ENCODE measurements at places on chromosomes 12 and 14.

DNA sequence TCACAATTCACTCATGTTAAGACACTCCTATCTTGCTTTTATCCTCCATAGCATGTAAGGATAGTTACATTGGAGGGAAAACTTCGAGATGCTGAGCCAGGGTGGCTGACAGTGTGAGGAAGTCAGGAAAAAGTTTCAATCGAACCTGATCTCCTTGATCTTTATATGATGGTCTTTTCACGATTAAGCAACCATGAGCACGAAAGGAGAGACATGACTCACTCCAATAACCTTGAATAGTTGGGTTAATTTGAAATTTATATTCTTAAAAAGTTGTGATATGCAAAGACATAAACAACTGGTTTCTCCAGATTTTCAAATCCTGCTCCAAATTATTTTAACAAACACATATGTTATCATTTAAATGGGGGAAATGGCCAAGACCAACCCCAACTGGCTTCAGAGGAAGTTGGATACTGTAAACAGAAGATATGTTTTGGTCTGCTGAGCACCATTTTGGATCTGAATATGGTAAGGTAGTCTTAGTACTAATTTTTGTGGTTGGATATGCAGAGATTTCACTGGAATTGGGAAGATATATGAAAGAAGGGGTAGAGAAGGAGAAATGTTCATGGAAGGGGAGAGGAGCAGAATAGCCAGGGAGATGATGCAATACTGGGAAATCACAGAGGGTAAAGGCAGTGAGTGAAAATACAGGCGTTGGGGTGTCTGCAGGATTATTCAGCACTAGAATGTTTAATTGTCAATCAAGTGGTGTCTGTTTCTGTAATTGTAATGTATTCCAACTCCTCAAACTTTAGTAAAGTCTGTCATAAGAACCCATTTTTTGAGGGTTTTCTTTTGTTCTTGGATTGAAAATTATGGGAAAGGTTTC is 185.2 kb upstream of the SLC38A2 start:
- DNase-seq: peak; percentile 56

DNA sequence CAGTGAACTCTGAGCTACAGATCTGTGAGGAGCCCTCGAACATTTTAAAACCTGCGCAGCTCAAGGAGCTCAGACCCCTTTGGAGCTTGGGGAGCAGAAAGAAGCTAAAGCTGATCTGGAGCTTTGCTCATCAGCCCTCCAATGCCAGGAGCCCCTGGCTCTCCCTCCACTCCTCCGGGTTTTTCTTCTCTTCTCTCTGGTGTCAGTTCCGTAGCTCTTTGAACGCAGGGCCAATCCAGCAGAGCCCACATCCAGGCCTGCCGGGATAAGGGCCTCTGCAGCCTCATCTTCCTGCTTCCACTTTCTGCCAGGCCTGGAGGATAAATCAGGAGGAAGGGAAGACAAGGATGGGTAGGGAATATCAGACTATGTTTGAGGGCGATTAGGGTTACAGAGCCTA is 6.0 kb downstream of the HOXC4 start:
- no peak for DNase-seq

- no peak for DNase-seq
Measured at GRCh38 chr12:53051881-53052412, 2.1 kb downstream of the TNS2 start.

DNA sequence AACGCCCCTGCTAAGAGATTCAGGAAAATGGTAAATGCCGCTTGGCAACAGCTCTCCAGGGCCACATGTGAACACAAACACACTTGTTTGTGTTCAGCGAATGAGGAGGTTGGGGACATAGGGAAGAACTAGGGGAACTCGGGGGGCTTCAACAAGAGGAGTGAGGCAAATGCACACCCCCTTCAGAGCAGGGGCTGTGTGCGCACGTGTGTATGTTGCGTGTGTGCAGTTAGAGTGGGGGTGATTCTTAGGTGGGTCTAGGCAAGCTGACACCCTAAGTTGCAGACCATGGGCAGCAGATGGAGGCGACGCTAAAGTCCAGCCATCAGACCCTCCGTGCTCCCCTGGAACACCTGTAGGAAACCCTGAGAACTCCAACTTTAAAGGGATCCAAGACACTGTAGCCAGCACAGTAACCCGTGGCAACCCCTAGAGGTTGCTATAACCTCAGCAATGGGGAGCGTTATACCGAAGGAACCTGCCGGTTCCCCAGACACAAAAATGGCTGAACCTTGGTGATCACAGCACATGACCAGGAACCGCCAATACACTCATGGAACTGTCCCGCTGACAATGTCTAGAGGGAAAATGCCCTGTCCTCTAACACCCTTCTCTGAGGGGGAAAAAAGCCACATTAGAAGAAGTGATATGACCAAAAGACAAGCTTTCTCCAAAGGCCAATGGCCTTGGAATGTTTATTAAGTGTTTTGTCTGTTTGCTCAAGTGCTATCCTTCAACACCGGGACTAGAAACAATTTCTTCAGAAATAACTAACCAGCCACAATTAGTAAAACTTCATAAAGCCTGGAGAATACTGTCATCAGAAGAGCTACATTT is 86.5 kb upstream of the CEP83 start:
- peak; percentile 52 for DNase-seq

- no peak for DNase-seq
Measured at GRCh38 chr12:75409830-75410229, 18.9 kb downstream of the GLIPR1L2 start.

DNA sequence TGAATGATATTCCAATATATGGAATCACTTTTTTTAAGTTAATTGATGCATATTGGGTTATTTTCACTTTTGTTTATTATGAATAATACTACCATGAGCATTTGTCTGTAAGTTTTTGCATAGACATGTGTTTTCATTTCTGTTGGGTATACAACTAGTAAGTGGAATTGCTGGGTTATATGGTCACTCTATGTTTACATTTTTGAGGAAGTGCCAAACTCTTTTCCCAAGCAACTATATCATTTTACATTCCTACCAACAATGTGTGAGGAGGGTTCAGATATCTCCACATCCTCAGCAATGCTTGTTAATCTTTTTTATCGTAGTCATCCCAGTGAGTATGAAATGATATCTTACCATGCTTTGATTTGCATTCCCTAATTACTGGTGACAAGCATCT is 64.0 kb downstream of the MON2 start:
- peak; percentile 65 for DNase-seq

- DNase-seq: peak; percentile 40
Measured at GRCh38 chr12:115943630-115944391, 333.7 kb downstream of the MED13L start.

- DNase-seq: no peak
Measured at GRCh38 chr14:29756019-29756385, 171.6 kb downstream of the PRKD1 start.

- no peak for DNase-seq
Measured at GRCh38 chr12:100698518-100698917, 96.1 kb upstream of the ANO4 start.

DNA sequence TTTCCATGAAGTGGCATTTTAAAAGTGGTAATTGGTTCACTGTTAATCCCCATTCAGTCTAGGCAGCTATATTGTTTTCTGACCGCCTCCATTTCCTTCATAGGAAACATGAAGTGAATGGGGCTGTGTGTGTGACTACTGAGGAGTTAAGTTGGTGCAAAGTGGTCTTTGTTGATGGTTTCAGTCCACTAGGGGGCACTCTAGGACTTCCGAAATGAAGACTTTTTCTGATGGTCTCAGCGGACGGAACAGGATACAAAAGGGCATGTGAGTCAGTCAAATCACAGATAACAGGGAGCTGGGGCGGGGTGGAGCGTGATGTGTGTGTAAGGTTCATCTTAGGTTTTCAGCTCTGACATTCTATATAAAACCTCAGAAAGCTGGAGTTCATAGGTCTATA is 240.1 kb upstream of the OR4E1 start:
- DNase-seq: no peak

- DNase-seq: no peak
Measured at GRCh38 chr14:56282179-56282578, 164.0 kb downstream of the PELI2 start.

- DNase-seq: no peak
Measured at GRCh38 chr14:56173365-56173922, 55.2 kb downstream of the PELI2 start.

DNA sequence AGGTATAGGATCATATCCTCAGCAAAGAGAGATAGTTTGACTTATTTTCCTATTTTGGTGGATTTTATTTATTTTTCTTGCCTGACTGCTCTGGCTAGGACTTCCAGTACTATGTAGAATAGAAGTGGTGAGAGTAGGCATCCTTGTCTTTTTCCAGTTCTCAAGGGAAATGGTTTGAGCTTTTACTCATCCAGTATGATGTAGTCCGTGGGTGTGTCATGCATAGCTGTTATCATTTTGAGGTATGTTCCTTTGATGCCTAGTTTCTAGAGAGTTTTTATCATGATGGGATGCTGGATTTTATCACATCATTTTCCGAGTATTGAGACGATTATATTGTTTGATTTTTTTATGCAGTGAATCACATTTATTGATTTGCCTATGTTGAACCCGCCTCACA is 97.2 kb downstream of the MGAT4C start:
- DNase-seq: peak; percentile 6

GRCh38 chr12:108594-108993 is 42.0 kb downstream of the IQSEC3 start:
- DNase-seq: no peak

DNA sequence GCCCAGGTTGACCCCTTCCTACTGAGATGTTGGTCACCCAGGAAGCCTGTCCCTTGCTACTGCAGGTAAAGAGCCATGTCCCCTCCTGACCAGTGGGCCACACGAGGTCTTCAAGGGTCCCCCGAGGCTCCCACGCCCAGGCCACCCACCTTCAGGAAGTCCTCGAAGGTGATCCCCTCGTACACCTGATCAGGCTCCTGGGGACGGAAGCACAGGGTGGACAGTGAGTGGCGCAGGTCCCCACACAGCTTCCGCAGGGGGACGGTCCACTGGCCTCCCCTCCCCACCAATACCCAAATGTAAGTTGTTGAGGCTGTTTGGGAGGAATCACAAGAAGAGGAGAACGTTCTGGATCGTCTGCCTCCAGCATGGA is 57.4 kb downstream of the TESC start:
- no peak for DNase-seq

- DNase-seq: no peak
Measured at GRCh38 chr12:40168001-40168400, 56.8 kb upstream of the LRRK2 start.

DNA sequence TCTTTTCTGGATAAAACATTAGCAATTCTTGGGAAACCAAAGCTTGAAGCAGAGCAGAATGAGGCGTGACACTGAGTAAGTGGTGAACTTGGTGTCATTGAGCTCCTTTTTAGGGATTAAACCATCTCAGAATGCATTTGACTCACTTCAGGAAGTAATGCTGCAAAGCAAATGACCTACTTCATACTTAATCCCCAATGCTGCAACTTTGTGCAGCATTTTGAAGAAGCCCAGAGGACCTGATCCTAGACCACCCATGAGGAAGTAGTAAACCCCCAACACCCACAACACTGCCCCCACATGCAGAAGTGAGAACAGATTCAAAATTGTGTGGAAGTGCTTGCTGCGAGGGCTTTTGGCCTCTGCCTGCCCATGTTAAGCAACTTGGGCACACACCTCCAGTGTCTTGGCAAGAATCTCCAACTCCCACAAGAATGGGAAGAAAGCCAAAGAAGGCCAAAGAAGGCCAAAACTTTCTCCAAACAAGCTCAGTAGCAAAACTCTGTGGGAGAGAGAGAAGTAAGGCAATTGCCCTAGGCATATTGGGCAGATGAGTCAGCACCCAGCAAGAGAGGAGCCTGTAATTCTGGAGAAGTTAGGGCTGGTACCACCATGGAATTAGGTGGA is 69.2 kb upstream of the ETV6 start:
- DNase-seq: peak; percentile 73

GRCh38 chr12:114733919-114734318 is 49.9 kb upstream of the TBX3 start:
- no peak for DNase-seq

- DNase-seq: no peak
Measured at GRCh38 chr14:81312289-81312876, 87.7 kb downstream of the STON2 start.

GRCh38 chr14:77580964-77581505 is 35.4 kb downstream of the SPTLC2 start:
- DNase-seq: peak; percentile 37

GRCh38 chr14:35701531-35701930 is 107.6 kb downstream of the RALGAPA1 start:
- DNase-seq: no peak

DNA sequence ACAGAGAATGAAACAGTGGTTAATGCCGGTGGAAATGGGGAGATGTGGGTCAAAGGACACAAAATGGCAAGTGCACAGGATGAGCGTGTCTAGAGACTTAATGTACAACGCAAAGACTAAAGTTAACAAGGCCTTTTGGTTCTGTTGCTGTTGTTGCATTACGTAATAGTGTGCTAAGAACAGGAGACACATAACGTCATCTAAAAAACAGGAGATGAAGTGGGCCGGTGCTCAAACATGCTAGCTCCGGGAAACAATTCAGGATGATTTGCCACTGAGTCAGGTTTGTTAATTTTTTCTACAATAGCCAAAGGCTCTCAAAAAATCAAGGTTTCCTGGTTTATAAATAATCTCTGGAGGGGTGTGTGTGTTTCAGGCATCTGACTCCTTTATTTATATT is 55.5 kb downstream of the ETV6 start:
- peak; percentile 77 for DNase-seq

DNA sequence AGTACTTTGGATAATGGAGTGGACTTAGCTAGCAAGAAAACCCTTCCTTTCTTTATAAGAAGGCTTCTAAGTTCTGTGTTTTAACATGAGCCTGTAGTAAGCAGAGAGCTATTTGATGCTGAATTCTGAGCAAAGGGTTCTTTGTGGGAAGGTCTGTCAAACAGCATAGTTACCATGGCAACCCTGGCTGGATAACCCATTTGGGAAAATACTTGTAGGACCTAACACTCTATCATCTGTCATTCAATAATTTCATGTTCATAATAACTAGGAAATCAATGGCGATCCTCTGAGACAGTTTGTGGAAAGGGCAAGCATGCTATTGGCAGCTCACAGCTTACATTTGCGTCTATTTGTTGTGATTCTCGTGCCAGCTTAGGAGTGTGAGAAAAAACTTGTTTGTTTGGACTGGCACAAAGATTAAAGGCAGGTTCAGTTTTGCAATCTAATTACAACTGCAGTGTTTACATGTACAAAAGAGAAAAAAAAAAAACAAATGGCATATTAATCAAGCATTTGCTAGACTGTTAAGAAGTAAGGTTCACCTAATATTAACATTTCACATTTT is 219.2 kb downstream of the PDZRN4 start:
- no peak for DNase-seq

GRCh38 chr14:69518289-69519101 is 34.0 kb downstream of the PLEKHD1 start:
- no peak for DNase-seq

GRCh38 chr12:130827432-130827831 is 11.6 kb downstream of the STX2 start:
- DNase-seq: no peak

All from foreskin fibroblast (primary cell).